ENCODE measurements at places on chromosomes 16 and 17. TPM values are rescaled to one million over a fixed set of nuclear protein-coding genes. Genes with fewer than 3 reads are reported as not detected.

Gene TP53
- polyA plus RNA-seq: 20.5 TPM

Gene KIFC3
- polyA plus RNA-seq: 65.1 TPM

Gene MAPT
- 4.5 TPM for polyA plus RNA-seq

Gene USH1G
- 6.0 TPM for polyA plus RNA-seq

Measured in esophagus (tissue), 2 donors.